ENCODE measurements at places on chromosomes 6 and 20.

DNA sequence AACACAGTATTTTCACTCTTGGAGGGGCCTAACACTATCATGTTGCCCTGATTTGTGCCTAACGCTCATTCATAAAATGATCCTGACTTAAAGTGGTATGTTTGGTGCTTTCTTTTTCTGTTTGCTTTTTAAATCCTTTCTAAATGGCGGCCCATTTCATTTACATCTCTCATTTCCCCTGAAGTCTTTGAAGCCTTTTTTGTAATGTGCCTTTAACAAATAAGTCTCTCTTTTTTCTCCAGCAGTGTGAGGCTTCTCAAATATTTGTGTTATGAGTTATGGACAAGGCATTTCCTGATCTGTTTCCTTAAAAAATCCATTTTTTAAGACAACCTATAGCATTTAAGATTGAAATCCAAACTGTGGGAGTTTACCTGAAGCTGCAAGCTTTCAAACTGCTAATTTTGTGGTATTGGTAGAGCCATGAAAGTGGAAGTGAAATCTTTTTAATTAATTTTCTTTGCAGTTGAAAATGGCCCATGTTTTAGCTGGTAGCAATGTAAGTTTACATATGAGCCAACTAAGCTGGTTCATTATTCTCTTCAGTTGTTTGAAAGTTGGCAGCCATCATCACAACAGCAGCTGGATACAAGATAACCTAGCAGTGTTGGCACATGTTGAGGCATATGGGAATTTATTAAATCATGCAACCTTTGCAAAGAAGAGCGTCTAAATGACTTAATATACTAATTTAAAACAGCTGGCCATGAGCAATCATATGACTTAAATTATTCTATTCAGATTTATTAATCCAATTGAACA, 469.7 kb downstream of the CDKAL1 start:
- DNase-seq = no peak

DNA sequence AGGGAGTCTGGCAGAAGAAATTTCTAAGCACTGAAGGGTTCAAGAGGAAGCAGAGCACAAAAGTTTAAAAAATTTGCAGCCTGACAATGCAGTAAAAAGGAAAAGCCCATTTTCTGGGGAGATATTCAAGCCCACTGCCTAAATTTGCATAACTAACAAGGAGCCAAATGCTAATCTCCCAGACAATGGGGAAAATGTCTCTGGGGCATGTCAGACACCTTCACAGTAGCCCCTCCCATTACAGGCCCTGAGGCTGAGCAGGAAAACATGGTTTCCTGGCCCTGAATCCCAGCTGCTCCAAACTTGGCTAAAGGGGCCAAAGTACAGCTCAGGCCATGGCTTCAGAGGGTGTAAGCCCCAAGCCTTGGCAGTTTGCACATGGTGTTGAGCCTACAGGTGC, 908.5 kb upstream of the MANEA start:
- DNase-seq = no peak

- no peak for DNase-seq
Observed at GRCh38 chr6:9623985-9624384, 790.9 kb downstream of the TFAP2A start.

DNA sequence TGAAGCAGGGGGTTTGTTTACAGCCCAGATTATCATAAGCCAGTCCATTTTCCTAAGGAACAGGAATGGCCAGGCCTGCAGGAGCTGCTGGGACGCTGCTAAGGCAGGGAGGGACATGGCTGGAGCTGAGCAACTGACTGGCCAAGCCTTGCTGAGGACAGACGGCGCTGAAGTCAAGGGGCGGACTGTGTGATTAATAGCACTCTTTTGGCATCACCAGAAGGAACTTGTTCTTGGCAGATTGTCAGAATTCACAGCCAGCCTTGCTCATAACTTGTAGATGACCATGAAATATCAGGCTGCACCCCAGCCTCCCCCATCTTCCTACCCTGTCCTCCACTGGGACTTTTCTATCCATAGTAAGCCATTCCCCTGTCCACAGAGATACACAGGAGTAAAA, 218.8 kb upstream of the RNF24 start:
- no peak for DNase-seq

DNA sequence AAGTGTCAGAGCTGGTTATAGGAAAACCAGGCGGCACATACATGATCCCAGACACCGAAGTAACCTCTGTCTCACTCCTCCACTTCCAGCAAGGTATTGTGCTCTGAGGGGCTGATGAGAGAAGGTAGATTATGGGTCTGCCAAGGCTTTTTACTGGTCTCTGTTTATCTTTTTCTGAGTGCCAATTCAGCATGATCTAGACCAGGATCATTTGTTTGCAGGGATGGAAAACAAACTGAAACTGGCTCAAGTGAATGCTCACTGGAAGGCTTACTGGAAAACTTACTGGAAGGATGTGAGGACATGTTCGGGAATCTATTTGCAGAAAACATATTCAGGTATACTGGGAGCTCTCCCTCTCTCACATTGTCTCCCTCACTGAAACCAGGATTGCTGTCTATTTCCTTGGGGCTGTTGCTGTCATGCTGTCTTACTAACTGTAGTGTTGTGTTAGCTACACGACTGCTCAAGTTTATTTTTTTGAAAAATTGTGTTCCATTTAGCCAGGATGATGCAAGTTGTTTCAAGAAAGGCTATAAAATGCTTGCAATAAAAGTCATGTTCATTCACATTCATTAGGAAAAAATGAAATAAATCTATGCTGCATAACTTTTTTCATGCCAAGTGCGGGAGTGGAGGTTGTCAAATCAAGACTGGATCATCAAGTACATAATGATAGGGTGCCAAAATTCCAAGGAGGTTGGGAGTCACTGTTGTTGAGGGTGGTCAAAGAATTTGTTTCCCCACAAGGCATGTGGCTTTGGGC, 37.0 kb downstream of the KLHL31 start:
- DNase-seq = no peak

- no peak for DNase-seq
Observed at GRCh38 chr6:4776493-4777393, 539 bp downstream of the CDYL start.

GRCh38 chr20:21801193-21801592, 95.7 kb downstream of the PAX1 start:
- DNase-seq = no peak

- DNase-seq = no peak
Observed at GRCh38 chr20:51584116-51584515, 41.6 kb upstream of the NFATC2 start.

DNA sequence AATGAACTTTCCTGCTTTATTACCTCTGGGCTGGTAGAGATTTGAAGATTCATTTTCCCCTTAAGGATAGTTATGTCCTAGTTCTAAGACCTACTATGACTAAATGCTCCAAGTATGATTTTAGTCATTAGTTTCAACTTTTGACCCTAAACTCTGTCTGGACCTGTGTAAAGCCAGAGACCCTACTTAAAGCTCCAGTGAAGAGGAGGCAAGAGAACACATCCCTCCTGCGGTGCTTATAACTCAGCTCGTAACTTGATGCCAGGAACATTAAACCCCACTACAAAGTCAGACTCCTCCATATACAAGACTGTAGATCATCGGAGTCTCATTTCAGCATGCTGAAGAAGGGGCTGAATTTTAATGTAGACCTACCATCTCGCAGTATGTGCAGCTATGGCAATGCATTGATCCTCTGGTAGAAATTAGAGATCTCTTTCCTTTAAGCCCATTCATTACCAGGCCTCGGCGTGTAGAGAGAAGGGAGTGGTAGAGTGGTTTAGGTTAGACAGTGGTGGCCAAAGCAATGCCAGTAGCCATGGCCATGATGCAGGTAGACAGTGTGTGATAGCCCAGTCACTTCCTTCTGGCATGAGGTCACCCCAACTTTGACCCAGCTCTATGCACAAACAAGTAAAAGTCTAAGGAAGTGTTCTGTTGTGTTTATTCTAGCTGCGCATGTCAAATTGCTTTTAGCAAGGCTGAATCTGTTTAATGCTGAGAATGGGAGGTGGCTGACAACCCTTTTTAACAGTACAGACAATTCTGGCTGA, 34.8 kb upstream of the MYB start:
- DNase-seq = no peak

- no peak for DNase-seq
Observed at GRCh38 chr20:10925767-10926166, 252.0 kb upstream of the JAG1 start.
